Cerebellar nuclear complex (tissue), 1 donor: ENCODE measurements at places on chromosomes 2 and 18.

DNA sequence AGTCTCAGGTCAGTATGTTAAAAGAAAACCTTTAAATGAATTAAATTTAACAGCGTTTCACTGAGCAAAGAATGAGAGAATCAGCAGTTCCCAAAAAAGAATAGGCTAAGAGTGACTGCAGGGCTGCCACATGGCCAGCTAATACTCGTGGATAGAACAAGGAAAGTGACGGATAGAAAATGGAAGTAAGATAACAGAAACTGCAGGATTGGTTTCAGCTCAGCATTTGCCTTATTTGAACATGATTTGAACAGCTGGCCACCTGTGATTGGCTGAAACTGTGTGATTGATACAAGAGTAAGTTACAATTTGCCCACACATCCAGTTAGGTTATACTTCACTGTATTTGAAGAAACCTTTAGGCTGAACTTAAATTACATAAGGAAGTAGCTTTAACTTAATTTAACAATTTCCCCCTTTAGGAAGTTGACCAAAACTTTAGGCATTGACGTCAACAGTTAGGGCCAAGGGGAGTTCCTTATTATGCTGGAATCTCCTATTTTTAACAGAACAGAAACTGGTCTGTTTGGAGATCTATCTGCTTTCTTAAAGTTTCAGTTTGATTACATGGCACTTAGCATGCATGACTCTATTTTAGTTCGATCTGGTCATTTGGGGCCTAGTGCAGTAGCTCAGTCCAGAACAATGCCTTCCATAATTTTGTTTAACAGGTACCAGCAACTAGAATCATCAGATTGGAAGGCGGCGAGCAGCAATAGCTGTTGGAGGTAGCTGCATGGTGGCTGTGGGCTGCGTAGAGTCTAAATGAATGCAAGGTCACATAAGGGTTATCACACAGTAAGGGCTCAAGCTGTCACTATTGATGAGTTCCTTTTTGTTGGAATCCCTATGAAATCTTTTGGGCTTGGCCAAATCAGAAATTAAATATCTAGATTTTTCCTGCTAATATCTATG is 143.4 kb downstream of the TRIM43 start:
- no peak for DNase-seq

GRCh38 chr2:42029639-42030199 is 18.1 kb upstream of the PKDCC start:
- no peak for DNase-seq

DNA sequence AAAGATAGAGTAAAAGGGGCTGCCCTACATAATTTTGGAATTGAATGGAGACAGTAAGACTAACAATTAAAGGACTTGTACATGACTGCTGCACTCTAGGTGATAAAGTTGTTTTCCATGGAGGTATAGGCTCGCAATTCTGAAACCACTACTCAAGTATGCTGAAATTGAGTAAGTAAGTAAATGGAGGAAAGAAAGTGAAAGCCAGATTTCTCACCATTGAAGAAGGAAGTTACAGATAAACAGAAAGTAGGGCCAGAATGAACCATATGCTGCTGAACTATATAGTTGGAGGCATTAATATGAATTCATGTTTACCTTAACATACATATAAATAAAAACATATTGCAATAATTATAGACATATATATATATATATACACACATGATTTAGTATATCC is 225.7 kb upstream of the ST6GAL2 start:
- no peak for DNase-seq

DNA sequence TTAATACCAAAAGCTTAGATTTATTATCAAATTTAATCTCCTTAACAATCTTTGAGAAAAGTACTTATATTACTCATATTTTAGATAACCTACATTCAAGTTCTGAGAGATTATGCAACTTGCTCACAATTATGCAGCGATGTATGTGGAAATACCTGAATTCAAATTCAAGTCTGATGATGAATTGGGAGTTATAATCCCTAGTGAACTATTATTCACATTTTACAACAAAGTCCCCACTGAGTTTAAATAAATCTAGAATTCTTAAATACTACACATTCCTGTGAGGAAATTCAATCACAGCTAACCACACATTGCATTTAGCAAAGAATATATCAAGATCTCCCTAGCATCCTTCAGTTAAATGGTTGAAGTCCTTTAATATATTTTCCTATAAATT is 278.4 kb downstream of the NOL4 start:
- DNase-seq, result no peak

DNA sequence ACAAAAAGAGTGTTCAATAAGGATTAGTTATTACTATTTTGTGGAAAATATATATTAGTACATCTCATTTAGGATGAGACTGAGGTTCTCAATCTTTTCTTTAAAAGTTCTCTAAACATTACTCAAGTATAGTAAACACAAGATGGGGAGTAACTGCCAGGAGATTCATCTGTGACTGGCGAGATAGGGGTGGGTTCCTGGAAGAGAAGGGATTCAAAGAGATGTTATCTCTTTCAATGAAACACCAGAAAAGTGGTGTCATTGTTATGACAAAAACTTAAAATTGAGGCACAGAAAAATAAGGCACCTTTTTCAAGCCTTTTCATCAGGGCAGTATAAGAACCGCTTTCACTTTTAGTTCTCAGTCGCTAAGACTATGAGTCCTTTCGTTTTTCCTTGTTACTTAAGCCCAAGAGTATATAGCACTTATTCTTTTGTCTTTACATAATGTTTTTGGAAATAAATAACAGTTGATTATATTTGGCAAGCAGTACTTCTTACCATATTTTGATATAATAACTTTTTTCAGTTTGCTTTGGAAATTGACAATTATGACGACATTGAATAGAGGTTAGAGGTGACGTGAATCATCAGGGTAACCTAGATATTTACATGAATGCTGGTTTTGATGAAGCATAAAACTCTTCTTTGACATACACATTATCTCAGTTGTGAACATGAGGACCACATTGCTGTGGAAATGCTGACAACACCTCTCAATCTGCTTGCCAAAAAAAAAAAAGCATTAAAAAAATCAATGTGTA is 393.9 kb upstream of the TCF4 start:
- no peak for DNase-seq

GRCh38 chr2:150476809-150477302 is 10.6 kb downstream of the RND3 start:
- no peak for DNase-seq

DNA sequence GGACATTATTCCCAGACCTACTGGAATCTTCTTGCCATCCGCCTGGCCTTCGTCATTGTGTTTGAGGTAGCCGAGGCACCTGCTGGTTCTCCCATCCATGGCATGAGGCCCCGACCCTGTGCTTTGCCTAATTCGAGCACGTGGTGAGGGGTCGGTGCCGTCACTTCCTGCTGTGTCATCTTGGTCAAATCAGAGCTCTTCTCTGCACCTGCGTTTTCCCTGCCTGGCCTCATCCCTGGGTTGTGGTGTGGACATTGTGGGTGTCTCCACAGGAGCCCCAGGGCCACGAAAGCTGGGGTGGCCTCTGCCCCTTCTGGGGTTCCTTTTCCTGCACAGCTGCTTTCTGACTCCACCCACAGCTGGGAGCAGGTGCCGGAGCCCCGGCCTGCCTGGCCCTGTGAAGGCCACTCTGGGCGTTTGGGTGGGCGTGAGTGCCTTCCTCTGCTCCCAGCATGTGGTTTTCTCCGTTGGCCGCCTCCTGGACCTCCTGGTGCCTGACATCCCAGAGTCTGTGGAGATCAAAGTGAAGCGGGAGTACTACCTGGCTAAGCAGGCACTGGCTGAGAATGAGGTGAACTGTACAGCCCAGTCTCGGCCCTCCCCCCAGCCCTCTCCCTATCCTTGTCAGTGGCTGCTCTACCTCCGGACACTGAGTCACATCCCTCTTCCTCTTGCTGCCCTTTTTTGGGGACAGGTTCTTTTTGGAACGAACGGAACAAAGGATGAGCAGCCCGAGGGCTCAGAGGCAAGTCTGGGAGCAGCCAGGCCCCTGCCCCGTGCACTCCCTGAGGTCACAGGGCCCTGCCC is 34.9 kb downstream of the ANO7 start:
- no peak for DNase-seq

GRCh38 chr2:71071681-71072398 is 3.4 kb downstream of the NAGK start:
- no peak for DNase-seq

DNA sequence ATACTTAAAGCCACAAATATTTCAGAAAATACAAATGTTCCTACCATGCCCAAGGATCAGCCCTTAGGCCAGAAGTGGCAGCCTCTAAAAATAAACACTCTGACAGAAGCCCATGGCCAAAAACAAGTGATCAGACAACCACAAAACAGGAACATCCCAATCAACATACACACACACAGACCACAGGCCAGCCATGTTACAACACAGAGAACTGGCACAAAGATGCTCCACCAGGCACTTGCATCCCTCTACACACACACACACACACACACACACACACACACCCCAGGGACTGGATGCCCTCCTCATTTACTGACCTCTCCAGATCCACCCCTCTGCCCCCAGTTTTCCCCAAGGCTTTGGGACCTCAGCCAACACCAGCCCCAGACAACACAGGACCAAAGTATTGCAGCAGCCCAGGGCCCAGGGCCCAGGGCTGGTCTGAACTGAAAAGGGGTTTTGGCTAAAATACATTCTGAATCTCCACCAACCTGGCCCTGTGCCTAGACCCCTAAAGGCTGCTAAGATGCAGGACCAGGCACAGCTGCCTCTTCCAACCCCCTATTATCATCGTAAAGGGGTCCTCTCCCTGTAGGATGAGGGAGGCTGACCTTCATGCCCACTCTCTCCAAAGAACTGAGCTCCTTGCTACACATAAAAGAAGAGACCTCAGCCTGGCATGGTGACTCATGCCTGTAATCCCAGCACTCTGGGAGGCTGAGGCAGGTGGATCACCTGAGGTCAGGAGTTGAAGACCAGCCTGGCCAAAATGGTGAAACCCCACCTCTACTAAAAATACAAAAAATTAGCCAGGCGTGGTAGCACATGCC is 151.4 kb downstream of the TNS1 start:
- DNase-seq, result no peak

GRCh38 chr18:14285053-14285452 is 152.8 kb upstream of the ZNF519 start:
- DNase-seq, result no peak

- DNase-seq, result no peak
Observed at GRCh38 chr2:176854062-176854461, 358.5 kb upstream of the HNRNPA3 start.

DNA sequence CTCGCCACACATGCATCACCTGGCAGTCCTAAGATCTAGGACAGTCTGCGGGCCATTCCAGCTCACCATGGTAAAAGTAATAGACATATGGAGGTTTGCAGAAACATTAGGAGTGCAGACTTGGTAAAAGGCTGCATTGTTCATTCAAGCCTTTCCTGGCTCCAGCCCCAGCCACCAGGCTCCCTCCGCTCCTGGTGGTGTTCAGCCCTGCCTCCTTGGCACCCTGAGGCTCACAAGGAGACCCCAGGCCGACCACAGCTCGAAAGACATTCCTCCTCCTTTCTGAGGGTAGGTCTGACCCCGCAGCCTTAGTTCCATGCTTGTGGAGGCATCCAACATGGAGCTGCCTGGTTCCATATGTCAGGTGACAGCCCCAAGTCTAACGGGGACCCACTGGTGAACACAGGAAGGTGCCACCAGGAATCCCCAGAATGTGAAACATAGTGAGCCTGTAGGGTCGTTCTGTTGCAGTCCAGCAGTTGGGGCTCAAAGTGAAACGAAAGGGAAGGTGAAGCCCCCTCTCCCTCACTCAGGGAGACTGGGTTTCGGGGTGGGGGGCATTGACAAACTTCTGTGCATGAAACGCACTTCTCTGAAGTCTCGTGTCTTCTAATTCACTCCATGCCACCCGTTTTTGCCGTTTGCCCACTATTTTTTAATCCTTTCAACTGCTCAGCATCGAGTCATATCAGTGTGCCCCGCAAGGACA is 5.0 kb upstream of the SP100 start:
- no peak for DNase-seq

GRCh38 chr2:191180713-191181112 is 29.9 kb upstream of the STAT4 start:
- no peak for DNase-seq

DNA sequence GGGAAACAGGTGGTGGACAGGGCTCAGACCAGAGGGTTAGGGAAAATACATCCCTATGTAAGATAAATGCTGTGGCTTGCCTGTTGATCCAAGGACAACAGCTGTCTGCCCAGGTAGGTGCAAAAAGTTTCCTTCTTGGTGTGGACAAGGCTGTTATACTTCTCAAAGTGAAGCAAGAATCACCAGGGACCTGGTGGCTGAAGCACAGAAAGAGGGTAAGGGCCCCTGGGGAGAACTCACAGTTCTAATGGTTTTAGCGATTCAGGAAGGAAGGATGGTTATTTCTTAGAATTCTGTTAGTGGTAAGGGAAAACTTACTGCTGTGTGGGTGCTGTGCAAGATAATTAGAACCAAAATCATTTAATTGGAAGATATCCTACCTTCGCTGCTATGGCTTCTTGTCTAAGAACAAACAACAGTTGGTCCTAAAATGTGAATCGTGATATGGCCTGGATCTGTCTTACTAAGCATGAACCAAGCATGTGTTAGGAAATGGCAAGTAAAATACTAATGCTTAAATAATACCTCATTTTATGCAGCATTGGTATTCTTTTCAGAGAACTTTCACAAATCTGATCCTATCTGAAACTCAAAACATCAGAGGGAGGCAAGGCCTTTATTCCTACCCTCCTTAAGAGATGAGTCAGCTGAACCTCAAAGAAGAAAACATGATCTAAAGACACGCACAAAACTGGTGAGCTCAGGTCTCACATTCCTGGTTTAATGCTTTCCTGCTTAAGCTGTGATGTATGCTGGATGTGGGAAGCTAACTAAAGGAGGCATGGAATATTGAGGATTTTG is 159.2 kb upstream of the THUMPD2 start:
- DNase-seq, result no peak

DNA sequence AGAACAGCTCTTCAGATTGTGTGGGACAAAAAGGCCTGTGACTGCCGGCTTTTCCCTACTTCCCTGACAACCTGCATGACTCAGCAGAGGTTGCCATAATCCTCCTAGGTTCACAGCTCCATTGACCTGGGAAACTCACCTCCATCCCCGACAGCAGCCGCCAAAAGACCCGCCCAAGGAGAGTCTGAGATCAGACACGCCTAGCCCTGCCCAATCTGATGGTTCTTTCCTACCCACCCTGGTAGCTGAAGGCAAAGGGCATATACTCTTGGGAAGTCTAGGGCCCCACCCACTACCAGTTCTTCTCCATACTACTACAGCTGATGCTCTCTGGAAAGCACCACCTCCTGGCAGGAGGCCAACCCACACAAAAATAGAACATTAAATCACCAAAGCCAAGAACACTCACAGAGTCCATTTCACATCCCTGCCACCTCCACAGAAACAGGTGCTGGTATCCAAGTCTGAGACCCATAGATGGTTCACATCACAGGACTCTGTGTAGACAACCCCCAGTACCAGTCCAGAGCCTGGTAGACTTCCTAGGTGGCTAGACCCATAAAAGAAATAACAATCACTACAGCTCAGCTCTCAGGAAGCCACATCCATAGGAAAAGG is 140.6 kb downstream of the NETO1 start:
- no peak for DNase-seq

GRCh38 chr2:30275256-30275655 is 43.9 kb downstream of the LBH start:
- no peak for DNase-seq

GRCh38 chr2:84880645-84881521 is at the start of gene TRABD2A:
TRABD2A (minus strand) TSS chr2:84881084; CDS start chr2:84881039, 45 bp downstream.
- no peak for DNase-seq
